ENCODE measurements at places on chromosomes 6 and 20.

GRCh38 chr6:148697895-148698440 is 48.9 kb upstream of the UST start:
- DNase-seq: no peak

- DNase-seq: no peak
Measured at GRCh38 chr6:116941727-116942126, 64.7 kb downstream of the RFX6 start.

GRCh38 chr20:61073376-61073775 is 178.7 kb upstream of the CDH4 start:
- DNase-seq: no peak

GRCh38 chr6:44132476-44132875 is 5.1 kb downstream of the TMEM63B start:
- DNase-seq: no peak

- no peak for DNase-seq
Measured at GRCh38 chr6:53799340-53799739, 4.5 kb downstream of the LRRC1 start.

DNA sequence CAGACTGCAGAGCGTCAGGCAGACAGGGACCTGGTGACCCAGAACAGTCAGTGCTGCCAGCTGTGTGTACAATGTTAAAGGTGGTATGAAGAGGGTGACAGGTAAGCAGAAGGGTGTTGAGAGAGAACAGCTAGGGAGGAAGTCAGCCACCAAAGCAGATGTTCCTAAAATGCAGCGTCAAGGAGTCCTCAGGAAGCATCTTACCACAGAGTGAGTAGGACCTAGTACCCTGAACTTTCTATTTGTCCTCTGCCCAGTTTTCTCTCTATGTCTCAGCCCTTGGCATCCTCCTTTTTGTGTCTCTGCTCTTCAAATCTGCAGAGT is 14.2 kb downstream of the STMND1 start:
- no peak for DNase-seq

DNA sequence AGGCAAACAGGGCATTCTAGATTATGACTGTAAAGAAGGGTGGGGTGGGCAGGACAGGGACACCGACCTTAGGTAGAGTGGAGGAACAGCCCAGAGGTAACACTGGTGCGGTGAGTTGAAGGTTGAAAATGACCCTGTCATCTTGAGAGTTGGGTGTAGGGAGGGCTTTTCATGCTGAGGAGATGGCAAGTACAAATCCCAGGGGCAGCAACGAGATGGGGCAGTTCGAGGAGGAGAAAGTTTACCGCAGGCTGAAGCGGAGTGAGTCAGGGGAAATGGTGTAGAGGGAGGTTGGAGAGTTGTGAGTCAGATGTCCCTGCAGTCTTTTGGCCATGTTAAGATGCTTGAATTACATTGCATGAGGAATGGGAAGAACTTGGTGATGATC is 101.1 kb downstream of the HIVEP1 start:
- no peak for DNase-seq

GRCh38 chr20:44911264-44911921 is 1.5 kb downstream of the PABPC1L start:
- peak; percentile 71 for DNase-seq

- no peak for DNase-seq
Measured at GRCh38 chr20:57025261-57025660, 241.2 kb downstream of the BMP7 start.

All from activated naive CD8-positive, alpha-beta T cell treated with anti-CD3 and anti-CD28 coated beads, Interleukin-2, amount 10 ng/mL, durations not matched to agents 7 days and 5 days (primary cell).